NCI-H187 treated with DMSO at 0.1 percent for 48 hours (cell line): ENCODE measurements at places on chromosomes 7 and 10.

DNA sequence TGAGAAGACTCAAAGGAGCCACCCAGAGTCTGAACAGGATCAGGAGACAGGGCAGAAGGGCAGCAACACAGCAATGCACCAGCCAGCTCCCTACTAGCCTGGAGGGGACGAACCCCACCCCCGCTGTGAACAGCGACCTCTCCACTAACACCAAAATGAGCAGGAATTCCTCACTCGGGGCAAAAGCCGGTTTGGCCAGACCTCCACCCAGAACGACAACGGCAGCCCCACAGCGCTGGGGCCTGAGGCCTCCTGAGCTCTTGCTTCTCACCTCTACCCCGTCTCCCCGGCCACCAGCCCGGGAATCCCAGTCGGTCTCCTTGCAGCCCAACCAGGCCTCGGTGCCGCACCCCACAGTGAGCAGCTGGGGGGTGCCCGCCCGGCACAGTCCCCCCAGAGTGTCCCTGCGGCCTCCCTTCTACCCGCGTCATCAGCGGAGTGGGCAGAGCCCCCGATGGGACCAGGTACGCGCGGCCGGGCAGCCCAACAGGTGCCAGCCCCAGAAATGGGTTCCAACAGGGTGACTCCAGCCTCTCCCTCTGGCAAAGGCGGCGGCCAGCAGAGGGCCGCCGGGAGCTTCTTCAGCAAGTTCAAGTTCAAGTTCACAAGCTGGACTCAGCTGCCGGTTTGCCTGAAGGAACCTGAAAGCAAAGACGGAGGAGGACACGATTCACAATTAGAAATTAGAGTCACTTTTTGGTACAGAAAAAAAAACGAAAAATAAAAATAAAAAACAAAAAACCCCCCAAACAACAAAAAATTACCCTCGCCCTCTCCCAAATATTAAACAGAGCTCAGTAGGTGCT, 129.0 kb downstream of the MARCHF5 start:
- DNase-seq, result no peak

DNA sequence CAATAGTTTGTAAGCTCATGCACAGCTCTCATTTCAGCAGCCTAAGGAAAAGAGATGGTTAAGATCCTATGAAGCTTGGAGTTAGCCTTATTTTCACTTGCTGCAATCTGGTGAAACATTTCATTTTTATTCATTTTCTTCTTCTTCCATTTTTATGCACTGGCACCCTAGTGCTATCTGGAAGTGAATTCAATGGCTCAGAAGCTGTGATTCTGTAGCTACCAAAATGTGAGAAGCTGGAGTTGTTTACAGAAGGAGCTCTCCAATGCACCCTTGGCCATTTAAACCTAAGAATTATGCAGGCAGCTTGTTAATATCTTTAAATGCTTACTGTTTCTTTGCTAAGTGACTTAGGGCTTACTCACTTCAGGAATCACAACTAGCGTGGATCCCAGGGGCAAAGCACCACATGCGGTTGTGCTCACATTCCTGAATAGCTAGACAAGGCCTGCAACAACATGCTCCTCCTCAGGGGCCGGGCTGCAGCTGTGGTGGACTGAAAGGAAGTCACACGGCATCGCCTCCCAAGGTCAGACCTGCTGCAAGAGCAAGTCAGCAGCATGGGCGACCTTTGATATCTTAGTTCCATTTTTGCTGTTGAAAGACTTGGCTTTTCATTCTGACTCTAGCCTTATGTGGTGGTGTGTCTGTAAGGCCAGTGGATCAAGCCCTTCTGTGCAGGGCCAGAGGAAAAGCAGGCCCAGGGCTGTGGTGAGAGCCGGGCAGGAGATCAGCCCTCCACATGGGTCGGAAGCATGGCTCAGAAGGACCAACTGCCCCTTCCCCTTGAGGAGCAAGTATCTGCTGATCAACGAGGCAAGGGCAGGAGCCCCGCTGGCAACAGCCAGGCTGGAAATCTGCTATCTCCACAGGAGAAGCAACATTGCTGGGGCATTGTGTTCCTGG, 91.9 kb upstream of the MBL2 start:
- no peak for DNase-seq

GRCh38 chr10:121583857-121584256, 14.4 kb downstream of the FGFR2 start:
- no peak for DNase-seq

DNA sequence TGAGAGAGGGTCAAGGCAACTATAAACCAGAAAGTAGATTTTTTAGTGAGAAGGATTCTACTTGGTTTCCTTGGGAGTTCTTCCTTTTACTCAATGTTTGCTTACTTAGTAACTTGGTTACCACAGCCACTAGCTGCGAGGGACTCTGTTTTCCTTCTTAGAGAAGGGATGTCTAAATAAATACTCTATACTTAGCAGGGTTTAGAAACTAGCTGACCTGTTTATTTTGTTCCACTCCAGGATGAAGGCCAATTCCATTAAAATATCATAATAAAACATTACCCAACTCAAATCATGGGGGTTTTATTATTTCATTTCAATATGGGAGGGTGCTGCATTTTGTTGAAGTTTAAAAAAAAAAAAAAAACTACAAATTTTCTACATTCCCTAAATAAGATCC, 87.3 kb downstream of the PPP1R3A start:
- DNase-seq, result no peak

DNA sequence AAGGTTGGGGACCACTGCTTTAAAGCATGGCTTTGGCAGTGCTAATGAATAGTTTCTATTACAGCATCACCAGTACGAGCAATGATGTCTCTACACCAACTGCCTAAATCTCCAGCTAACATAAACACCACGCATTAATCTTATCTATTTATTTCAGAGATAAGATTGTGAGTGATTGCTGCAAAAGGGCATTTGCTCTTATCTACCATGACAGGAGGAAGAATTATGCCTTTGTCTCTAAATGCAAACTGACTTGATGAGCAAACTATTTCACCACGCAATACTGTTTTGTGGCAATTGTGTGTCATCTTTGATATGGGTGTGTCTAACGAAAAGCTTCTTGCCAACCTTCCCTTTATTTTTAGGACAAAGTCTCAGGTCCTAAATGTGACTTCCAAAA, 684.9 kb downstream of the SORCS1 start:
- DNase-seq, result no peak

DNA sequence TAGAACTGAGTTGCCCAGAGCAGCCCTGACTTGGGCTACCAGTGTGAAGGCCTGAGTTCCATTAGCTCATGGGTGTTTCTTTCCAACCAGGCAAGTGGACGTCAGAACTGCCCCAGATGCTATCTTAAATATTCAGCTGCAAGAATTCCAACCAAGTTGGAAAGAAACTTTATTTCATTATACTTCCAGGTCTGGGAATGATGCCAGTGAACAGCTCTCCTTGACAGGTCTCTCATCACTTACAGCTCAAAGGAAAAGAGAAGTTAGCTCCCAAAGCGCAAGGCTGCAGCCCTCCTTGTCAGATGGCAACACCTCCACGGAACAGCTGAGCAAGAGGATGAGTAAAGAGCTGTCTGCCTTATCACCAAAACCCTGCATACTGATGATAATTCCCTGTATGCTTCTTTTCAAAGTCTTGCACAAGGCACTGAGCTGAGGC, 255.5 kb upstream of the AOAH start:
- no peak for DNase-seq

GRCh38 chr10:67015225-67015624, 89.4 kb downstream of the LRRTM3 start:
- DNase-seq, result no peak

GRCh38 chr10:24383681-24384106, 174.8 kb downstream of the KIAA1217 start:
- DNase-seq, result no peak

GRCh38 chr10:78975926-78976325, 92.8 kb upstream of the ZMIZ1 start:
- DNase-seq, result no peak

DNA sequence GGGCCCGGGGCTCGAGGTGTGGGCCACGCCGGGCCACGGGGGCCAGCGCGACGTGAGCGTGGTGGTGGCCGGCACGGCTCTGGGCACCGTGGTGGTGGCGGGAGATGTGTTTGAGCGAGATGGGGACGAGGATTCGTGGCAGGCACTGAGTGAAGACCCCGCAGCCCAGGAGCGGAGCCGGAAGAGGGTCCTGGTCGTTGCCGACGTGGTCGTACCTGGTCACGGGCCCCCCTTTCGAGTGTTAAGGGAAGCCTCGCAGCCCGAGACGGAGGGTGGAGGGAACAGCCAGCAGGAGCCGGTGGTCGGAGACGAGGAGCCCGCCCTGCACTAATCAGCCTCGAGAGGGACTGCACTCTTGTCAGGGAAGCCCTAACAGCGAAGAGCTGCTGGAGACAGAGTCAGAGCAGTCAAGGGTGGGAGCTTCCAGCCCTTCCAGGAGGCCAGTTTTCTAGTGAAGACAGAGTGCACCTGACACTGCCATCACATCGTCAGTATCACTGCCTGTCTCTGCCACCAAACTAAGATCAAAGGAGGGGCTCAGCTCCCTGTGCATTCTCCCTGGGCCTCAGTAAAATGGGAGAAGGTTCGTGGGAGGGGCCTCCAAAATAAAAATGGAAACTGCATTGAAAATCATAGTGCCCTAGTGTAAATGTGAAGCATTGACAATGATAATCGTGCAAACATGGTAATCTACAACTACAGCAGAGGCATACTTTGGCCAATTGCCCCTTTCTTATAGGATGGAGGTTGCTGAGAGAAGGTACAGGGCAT, 1.3 kb downstream of the MBLAC1 start:
- DNase-seq, result no peak

DNA sequence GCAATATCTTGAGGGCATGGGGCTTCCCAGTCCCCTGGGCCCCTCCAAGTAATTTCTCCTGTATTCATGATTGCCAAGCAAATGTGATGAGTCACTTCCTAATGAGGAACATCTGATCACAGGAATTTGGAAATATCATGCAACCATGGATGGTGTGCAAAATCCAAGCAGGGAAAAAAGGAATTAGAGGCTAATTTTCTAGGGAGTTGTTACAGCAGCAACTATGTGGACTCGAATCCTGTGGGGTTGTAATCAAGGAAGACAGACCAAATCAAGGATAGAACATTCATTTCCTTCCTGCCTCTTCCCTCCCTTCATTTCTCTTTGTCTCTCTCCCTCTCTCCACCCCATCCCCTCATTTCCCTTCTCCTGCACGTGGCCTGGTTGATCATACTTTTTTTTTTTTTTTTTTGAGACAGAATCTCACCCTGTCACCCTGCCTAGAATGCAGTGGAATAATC, 23.9 kb upstream of the AGFG2 start:
- DNase-seq, result no peak

DNA sequence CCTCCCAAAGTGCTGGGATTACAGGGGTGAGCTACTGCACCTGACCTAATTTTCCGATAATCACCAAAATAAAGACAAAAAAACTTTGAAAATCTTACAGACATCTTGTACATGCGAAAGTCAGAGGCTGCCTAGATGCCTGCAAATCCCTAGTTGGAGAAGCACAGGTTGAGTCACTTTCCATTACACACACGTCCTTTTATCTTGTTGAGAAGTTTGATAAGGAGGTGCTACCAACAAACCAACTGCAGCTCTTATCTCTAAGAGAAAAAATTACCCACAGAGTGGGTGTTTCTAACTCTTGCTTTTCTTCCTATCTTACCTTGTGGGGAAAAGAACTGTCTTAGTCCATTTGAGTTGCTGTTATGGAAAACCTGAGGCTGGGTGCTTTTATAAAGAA, 589.8 kb downstream of the GALNT17 start:
- no peak for DNase-seq

- no peak for DNase-seq
These were observed 214.8 kb upstream of the KLF14 start for GRCh38 chr7:130948822-130949221.

- no peak for DNase-seq
These were observed 40.5 kb upstream of the DPYSL4 start for GRCh38 chr10:132146271-132146671.

GRCh38 chr10:61028861-61029361, 84.9 kb upstream of the RHOBTB1 start:
- DNase-seq, result no peak

DNA sequence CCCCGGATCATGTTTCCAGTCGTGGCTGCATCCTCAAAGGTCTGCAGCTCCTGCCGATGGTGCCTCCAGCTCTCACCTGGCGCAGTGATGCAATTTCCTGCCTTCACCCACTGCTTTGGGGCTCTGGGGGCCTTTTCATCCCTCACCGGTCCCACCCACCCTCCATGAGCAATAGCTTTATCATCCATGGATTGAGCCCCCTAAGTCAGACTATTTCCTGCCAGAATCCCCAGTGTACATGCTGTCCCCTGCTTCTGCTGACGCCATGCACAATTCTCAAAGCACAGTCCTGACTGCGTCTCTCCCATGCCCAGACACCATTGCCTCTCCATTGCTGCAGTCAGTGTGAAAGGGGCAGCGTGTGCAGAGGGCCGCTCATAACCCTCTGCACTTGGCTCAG, 49.7 kb downstream of the FAM241B start:
- DNase-seq, result no peak

- DNase-seq, result no peak
These were observed 63.6 kb downstream of the ANKRD7 start for GRCh38 chr7:118288098-118288497.

DNA sequence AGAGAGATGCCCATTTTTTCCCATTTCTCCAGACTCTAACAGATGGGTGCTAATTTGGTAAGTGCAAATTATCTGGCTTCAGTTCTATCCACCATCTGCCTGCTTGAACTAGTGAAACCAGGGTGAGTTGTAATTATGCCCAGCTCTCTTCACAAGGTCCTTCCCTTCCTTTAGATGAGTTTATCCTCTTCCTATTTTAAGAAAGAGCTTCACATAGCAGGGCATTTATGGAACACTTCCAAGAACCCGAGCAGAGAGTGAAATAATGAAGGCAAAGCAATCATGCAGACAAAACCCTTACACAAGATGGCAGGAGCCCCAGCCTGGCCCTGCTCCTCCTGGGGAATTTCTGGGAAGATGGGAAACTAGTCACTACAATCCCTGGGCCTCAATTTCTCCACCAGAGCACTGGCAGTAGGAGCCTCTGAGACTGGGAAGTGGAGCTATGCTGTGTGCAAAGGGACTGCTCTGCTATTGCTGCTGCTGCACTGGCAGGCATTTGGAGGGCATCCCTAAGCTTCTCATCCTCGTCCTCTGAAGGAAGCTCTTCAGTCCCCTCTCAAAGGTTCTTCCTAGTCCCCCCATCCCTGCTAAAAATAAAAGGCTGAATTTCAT, 33.7 kb upstream of the PLXNA4 start:
- no peak for DNase-seq

DNA sequence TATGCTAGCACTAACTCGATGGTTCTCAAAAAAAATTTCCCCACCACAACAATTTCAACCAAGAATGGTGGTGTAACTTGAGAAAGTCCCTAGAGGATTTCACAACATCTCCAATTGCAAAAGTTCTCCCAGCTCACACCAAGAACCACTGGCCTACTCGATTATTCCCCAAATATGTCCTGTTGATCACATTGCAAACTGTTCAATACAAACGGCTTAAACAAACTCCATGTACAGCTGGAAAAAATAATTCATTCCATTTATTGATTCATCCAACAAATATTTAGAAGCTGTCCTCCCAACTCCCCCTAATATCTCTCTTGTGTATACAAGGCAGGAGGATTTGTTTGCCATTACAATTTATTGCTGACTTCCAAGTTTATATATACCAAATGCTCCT, 19.1 kb downstream of the TMEM176B start:
- no peak for DNase-seq

GRCh38 chr10:67841737-67842136, 3.7 kb upstream of the DNAJC12 start:
- no peak for DNase-seq
